ENCODE measurements at places on chromosomes 16 and 17.

GRCh38 chr16:89431158-89431584 is 59.2 kb downstream of the ANKRD11 start:
- no peak for DNase-seq

- DNase-seq = no peak
These were observed 1.8 kb downstream of the SLC12A4 start for GRCh38 chr16:67966549-67967182.

- DNase-seq = no peak
These were observed 2.2 kb downstream of the FBXL16 start for GRCh38 chr16:703406-703805.

DNA sequence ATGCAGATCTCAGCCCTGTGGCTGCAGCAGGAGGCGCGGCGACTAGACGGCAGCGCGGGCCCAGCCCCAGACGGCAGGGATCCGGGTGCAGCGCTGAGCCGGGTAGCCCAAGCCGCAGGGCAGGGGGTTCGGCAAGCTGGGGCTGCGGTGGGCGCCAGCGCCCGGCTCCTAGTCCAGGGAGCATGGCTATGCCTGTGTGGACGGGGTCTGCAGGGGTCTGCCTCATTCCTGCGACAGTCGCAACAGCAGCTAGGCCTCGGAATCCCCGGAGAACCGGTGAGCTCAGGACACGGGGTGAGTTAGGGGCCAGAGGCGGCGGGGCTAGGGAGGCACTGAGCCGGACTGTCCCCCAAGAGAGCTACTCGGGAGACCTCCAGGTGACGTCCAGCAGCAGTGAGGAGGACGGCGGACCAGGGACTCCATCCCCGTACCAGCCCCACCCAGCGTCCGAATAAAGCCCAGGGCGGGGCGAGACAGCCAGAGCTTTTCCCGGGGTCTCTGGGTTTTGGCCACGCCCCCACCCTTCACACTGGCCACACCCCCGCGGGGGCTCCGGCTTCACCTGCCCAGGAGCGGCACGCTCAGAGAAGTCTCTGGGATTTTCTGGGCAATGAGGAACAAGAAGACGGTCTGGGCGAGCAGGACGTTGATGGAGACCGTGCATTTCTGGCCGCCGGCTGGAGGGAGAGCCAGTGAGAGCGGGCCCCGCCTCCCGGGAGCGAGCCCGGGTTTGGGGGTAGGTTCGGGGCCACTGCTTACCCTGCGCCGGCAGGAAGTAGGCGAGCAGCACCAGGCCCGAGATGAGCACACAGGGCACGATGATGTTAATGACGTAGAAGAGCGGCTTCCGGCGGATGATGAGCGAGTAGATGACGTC is 1.1 kb downstream of the C17orf107 start:
- DNase-seq = peak; percentile 82

DNA sequence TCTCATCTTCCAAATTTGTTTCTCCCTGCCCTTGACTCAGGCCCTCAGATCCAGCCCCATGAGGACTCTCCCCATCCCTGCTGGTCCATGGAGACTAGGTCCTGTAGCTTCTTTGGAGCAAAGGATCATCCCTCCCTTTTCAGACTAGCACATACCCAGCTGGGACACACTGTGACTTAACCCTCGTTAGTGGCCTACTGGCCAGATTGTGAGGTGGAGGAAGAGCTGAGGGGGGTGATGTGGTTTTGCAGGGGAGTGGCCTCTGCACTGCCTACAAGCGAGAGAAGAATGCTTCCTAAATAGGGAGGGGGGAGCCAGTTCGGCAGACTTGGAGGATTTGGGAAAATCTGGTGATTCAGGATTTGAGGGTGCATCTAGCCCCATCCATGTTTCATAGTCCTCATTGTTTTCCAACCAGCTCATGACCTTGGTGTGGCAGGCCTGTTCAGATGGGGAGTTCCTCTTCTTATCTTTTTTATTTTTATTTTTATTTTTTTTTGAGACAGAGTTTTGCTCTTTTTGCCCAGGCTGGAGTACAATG is 47.8 kb upstream of the SLC47A1 start:
- no peak for DNase-seq

DNA sequence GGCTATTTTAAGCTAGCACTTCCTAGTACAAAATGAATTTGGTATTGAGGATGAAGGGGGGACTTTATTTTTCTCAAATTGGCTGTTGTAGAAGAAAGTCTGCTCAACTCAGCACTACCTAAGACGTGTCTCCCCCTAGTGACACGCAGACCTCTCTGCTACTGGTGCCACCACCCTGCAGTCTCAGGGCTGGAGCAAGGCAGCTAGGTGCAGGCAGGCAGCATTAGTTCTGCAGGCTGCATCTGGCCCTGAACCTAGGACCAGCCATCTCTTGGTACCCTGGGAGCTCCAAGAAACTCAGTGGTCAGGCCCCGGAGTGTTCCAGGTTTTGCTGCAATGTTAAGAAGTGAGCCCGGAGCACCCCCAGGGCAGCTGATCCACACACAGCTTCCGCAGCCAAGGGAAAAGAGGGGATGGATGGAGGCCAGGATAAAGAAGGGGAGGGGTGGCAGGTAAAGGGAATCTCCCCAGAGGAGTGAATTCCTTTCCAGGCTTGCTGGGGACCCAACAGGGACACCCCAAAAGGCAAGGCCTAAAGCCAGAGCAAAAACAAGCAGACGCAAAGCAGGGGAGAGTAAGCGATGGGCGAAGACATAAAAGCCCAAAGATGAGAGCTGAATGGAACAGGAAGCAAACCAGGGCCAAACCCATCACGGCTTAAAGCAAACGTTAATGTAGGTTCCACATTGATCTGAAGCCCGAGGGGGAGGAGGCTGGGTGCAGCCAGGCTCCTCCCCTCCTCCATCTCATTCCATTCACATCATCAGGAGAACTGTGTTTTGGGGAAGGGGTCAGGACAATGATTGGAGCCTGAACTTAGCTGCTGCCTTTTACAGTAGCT is 200.5 kb downstream of the ZFHX3 start:
- DNase-seq = no peak

- DNase-seq = no peak
These were observed 149.9 kb upstream of the PLCG2 start for GRCh38 chr16:81629034-81629802.

DNA sequence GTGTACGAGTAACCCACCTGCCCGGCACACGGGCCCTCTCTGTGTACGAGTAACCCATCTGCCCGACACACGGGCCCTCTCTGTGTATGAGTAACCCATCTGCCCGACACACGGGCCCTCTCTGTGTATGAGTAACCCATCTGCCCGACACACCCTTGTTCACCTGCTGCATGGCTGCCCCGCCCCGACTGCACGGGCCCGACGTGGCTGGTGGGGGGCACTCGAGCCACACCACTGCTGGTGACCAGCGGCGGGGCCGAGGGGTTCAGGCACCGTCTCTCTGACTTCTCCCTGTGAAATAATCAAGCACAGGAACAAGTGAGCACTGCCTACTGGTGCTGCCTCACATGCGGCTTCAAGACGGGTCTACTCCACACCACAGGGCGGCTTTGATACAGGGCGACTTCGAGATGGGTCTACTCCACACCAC is 22.1 kb downstream of the MAP1LC3B start:
- no peak for DNase-seq

DNA sequence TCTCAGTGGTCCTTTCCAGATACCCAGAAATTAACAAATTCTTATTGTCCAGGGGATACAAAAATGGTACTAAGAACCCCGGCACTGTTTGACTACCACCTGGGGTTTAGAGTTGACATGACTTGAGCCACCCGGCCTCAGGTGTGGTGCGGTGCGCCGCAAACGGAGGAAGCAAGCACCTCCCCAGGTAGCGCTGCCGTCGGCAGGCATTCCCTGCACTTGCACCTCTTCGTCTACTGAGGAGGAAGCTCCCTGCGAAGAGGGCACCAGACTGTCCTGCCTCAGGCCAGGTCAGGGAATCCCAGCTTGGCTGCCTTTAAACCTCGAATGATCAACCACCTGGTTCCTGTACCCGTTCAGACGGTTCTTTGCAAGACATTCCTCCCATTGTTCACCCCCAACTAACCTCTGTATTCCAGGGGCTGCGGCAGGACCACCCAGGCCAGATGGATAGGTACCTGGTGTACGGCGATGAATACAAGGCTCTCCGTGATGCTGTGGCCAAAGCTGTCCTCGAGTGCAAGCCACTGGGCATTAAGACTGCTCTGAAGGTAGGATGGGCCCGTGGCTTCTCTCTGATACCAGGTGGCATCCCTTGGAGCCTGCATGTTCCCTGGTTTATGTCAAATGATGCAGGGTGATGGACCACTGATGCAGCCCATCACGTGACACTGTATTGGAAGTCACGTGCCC is 40.8 kb upstream of the ENDOV start:
- no peak for DNase-seq

GRCh38 chr17:45132572-45133463 is 503 bp upstream of the PLCD3 start:
- DNase-seq = peak; percentile 74

DNA sequence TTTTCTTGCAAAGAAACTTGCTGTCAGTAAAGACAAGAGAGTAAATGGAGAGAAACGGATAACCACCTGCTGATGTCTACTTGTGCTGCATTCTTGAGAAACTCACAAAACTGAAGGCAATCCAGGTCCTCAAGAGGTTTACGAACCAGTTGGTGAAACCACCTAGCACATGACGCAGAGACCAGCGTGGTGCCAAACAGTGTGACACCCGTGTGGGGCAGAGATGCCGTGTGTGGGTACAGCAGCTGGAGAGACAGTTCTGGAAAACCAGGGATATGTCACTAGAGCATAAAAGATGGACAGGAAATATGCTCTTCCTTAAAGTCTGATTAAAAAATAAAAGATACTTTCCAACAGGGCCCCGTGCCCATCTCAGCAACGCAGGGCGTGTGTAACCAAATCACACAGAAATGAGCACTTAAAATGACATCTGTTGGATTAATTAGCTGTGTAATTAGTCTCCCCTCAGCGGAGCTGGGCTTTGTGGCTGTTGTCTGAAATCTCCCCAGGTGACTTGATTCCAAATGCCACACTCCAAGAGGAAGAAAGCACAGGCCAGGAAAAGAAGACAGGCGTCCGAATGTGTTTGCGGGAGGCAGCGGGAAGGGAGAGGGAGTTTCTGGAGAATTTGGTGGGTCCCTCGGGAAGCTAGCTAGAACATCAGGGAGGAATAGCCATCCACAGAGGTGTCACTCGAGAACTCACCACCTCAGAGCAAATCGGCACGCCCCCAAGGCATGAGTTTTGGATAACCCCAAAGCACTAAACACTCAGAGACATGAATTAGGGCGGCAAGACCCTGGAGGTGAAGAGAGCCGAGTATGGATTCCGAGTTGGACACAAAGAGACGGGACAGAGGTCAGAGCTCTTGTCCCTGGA is 109.8 kb downstream of the ZFHX3 start:
- no peak for DNase-seq

DNA sequence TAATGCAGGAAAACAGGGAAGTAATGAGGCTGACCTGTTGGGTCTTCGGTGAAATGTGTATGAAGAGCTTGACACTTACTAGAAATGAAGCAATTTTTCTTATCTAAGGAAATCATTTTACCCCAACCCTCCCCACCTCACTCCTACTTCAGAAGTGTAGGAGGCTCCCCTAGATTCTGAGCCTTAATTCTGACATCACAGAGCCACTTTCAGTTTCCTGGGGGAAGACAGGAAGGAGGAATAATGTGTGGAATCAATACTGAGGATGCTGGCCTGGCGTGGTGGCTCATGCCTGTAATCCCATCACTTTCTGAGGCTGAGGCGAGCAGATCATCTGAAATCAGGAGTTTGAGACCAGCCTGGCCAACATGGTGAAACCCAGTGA is 20.3 kb downstream of the FBRS start:
- no peak for DNase-seq

Data from CD4-positive, alpha-beta T cell treated with Interleukin-10 for 1 hour (primary cell).